Nephron progenitor cell (in vitro differentiated cells): ENCODE measurements at places on chromosomes 2 and 18.
A peak's percentile ranks its signal among the peaks of the same experiment; 100 is the strongest.

GRCh38 chr2:207746131-207746530, 23.6 kb downstream of the FZD5 start:
- peak; percentile 59 for DNase-seq

GRCh38 chr2:202178346-202178958, 59.9 kb downstream of the SUMO1 start:
- peak; percentile 69 for DNase-seq

DNA sequence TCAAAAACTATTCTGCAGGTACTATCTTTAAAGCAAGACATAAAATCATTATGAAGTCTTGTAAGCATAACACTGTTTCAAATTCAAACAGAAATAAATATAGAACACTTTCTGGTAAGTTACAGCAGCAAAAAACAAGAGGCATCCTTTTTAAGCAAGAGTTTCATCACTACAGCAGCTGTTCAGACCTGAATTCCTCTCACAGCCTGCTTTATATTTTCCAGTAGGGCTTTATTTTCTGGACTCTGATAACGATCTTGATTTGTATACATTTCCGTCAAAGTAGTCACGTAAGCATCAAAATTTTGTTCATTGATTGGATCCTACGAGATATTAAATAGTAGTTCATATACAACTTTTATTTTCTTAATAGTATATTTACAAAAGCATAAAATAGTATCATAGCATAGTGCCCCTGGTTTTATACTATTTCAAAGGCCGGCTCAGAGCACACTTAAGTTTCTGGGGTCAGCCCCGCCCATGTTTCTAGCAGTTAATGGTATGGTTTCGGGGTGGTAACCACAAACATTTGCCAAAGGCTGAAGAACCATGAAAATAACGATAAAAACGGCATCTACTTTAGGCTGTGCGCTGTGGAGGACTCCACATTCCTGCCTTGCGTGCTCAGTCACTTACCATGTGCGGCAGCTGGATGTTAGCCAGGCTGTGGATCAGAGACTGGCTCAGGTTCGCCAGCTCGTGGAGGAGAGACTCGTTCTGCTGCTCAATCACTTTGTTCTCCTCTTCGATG, 47.5 kb upstream of the PXDN start:
- no peak for DNase-seq

- DNase-seq, result no peak
Observed at GRCh38 chr18:77044866-77045664, 87.5 kb downstream of the MBP start.

DNA sequence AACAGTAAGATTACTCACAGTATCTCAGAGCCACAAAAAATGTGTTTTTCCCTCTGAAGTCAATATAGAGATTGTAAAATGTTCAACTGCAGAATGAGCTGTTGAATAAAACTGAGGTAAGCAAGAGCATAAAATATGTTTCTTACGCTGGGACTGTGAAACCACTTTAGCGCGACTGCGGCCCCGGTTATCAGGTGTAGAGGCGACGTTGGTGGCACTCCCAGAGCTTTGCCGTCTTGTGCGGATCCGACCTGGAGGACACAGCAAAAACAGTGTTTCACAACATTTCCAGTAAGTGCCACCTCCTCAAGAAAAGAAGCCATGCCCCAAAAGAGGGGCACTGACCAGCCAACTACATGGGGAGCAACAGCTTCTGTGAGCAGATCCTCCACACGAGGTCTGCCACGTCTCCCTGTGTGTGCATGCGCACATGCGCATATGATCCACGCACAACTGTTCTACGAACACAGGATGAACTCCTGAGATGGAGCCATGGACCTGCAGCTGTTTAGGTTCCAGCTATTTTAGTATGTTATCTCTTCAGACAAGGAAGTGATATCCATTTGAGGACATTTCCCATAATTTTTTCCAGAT, 100.7 kb upstream of the RNU4ATAC start:
- peak; percentile 10 for DNase-seq

GRCh38 chr2:118942031-118942430, at the start of gene MARCO:
Gene MARCO, plus strand, starts transcription at chr2:118942194. Its CDS starts 107 bp downstream, at chr2:118942301.
- no peak for DNase-seq

DNA sequence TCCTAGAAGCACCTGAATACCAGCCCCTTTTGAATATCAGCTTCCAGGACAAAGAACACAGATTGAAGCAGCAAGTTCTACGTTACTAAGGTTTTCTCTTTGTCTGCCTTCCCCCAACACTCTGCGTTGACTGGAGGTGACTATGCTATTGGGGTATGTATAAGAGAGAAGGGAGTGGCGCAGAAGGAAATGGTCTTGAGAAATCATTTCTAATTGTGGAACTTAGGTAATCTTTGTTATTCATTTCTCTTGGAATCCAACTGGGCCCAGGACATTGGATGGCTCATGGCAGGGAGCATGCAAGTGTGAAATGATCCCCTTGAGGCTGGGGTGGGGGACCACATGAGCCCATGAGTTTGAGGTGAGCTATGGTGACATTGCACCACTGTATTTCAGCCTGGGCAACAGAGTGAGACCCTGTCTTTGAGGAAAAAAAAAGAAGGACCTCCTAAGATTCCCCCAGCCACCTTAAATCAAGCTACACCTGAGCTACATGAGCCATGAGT, 29.7 kb downstream of the XDH start:
- DNase-seq, result no peak

DNA sequence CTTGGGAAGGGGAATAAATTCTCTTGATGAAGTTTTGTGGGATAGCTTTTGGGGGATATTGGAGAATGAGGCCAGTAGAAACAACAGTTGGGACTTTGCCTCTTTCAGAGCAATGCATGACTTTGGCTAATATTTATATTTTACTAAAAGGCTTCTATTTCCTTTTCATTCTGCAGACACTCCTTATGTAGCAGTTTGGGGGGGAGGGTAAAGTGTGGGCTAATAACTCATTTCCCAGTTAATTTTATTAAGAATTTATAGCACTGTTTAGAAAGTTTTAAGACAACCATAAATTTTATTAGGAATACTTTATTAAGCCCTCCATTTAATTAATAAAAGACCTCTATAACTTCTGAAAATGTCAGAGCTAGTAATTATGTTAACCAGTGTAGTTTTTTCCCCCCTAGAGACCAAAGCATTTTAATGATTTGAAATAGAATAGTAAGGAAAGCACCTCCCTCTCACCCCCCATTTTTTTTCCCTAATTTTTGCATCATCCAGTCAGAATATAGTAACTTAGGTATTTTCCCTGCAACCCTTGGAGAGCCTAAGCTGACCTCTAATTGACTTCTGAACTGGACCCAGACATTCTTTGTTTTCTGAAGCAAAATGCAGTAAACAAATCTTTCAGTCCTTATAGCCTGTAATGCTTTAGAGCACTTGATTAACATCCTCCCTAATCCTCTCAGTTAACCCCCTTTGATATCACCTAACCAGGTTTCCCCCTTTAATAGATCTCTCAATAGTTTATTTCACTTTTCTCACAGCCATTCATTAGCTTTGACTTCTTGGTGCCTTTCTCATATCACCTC, 5.0 kb upstream of the MEIS1 start:
- DNase-seq, result no peak

- DNase-seq, result no peak
Observed at GRCh38 chr2:239089884-239090283, 242.0 kb downstream of the TWIST2 start.

DNA sequence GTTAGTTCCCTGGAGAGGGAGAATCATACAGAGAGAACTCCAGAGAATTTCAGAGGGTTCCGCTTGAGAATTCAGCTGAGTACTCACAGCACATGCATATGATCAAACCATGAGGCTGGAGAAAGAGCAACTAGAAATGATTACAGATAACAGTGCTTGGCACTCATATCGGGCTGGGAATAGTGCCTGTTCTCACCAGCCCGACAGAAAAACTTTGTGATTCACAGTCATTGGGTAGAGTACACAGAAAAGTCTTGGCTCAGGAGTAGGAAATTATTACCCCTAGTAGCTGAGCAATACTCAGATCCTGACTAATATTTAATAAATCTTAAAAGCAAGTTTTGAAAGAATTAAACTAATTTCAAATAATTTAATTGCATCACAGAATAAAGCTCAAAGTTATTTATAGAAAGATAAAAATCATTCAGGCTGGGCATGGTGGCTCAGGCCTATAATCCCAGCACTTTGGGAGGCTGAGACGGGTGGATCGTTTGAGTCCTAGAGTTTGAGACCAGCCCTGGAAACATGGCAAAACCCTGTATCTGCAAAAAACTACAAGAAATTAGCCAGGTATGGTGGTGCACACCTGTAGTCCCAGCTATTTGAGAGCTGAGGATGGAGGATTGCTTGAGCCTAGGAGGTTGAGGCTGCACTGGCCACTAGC, 6.8 kb downstream of the WDPCP start:
- DNase-seq, result no peak

DNA sequence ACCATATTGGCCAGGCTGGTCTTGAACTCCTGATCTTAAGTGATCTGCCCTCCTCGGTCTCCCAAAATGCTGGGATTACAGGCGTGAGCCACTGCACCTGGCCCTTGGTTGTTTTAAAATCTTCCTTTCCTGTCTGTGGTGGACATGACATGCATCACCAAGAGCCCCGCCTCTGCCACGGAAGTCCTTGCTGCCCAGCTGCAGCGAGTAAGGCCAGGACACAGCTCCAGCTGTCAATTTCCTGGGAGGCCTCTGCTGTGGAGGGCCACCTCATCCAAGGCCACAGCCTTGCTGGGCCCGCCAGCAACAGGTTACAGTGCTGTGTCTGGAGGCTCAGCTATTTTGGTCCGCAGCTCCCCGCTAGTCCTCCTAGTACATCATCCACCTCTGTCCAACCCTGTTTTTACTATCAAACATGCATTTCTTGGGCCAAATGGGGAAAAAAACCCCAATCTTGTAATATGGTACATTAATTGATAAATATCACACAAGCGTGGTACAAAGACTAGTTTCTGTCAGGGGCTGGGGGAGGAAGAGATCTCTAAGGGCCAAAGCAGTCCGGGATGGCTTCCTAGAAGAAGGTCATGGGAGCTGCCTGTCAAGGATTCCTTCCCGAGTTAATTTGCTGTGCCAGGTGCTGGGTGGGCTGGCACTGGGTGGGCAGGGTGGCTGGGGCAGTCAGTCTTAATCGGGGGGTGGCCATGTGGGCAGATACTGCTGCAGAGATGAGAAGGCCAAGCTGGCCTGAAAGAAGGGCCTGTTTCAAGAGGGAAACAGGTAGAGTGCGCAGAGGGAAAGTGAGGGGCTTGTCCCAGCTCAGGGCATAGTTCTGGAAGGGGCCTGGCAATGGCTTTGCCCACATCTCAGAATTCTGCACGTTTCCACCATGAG, 100.5 kb downstream of the INHBB start:
- DNase-seq, result no peak

GRCh38 chr18:6054256-6054842, 159.0 kb upstream of the TMEM200C start:
- no peak for DNase-seq

DNA sequence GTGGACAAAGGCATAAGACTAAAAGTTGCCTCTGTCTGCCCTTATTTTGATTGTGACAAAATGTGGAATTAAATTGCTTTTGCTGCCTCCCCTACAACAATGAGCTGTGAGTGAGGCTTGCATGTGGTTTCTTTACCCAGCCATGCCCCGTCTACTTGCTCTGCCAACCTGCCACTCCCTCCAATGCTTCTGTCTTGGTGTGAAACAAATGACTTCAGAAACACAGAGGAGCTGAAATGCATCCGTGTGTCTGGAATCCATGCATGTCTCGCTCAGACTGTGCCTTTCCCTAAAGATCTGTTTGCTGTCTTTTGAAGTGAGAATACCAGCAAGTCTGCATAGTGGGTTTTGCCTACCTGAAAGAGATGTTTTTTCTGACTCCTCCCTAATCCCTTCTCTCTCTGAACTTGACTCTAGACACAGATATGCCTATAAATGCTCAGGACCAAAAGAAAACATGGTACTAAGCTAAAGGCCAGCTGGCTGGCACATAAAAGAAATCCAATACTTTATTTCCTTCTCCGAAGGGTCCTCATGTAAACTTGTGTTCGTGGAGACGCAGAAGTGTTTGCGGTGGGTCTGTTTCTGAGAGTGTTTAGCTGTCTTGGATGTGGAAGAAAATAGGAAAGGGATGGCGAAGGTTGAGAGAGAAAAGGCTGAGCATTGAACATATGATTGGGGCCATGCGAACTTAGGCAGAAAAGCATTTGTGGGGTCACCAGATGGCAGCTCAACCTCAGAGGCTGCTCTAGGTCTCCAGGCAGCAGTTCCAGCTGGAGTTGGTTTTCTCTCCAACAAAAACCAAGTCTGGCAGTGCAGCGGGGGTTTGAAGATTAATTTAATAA, 120.5 kb downstream of the CCBE1 start:
- no peak for DNase-seq

- DNase-seq, result no peak
Observed at GRCh38 chr18:10465174-10465939, 10.9 kb downstream of the APCDD1 start.

GRCh38 chr2:46966576-46966975, 51.0 kb upstream of the MCFD2 start:
- DNase-seq, result no peak

DNA sequence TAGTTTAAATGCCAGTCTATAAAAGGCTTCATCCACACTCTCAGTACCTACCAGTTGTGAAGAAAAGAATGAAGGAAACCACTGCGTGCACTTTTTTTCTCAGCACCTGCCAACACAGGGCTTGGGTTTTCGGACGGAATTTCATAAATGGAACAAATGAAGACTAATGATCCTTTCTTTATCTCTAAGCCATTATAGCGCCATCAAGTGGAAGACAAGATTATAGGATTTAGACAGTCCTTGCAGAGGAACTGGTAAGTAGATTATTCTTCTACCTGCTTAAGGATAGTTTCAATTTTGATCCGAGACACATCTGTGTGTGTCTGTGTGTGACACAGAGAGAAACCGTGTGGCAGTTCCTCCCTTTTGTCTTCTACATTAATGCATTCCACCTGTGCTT, 245.6 kb downstream of the NRXN1 start:
- no peak for DNase-seq

GRCh38 chr2:235877275-235877802, 290.8 kb downstream of the GBX2 start:
- DNase-seq, result no peak

- no peak for DNase-seq
Observed at GRCh38 chr2:112924360-112924759, 13.4 kb downstream of the IL37 start.

GRCh38 chr2:213107728-213108127, 43.7 kb downstream of the IKZF2 start:
- DNase-seq, result no peak

- DNase-seq, result no peak
Observed at GRCh38 chr2:73489053-73489452, 103.4 kb downstream of the ALMS1 start.

GRCh38 chr2:37366773-37367172, 22.3 kb downstream of the QPCT start:
- no peak for DNase-seq

- DNase-seq, result peak; percentile 87
Observed at GRCh38 chr2:232521959-232522622, 1.9 kb downstream of the PRSS56 start.

DNA sequence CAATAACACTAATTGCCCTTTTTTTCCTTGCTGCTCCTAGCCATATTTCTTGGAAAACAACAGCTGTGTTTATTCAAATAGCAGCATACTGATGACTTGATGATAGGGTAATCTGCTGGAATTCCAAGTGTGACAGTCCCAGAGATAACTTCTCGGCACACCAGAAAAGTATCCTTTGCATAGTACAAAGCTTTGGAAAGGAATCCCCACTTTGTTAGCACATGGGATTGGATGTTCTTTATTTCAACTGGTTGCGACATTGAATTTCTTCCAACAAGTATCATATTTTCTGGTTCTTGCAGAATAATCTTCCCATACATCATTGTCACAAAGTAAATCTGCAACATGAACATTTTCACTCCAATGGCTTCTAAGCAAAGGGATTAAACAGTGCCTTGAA, 445.8 kb upstream of the ACVR2A start:
- no peak for DNase-seq

GRCh38 chr2:84849271-84849952, 31.5 kb downstream of the TRABD2A start:
- DNase-seq, result no peak

GRCh38 chr2:980176-980575, 29.5 kb downstream of the SNTG2 start:
- DNase-seq, result no peak
